Stimulated activated CD8-positive, alpha-beta memory T cell treated with anti-CD3 and anti-CD28 coated beads, Interleukin-15, amount 100 ng/mL, for 1 hour (primary cell): ENCODE measurements at places on chromosomes 16 and 17.

DNA sequence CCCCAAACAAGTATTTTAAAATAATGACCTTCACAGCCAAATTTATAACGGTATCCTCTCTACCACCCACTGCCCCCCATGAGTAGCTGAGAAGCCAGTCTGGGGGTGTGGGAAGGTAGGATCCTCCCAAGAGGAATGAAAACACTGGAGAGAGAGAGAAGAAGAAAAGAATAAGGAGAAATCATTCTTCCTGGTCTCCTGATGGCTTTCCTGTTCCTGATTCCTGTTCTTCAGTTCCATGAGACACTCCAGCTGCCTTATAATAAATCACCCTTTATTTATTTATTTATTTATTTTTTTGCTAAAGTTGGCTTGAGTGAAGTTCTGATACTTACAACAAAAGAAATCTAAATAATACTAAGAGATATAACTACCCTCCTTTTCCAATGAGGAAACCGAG, 56.4 kb upstream of the FAM20A start:
- DNase-seq, result no peak

GRCh38 chr17:75844530-75845057, 390 bp upstream of the UNC13D start:
- no peak for DNase-seq

GRCh38 chr17:18157354-18157985, 26.2 kb upstream of the ALKBH5 start:
- DNase-seq, result no peak

- DNase-seq, result no peak
Measured at GRCh38 chr17:40415390-40415789, 2.3 kb downstream of the TOP2A start.

DNA sequence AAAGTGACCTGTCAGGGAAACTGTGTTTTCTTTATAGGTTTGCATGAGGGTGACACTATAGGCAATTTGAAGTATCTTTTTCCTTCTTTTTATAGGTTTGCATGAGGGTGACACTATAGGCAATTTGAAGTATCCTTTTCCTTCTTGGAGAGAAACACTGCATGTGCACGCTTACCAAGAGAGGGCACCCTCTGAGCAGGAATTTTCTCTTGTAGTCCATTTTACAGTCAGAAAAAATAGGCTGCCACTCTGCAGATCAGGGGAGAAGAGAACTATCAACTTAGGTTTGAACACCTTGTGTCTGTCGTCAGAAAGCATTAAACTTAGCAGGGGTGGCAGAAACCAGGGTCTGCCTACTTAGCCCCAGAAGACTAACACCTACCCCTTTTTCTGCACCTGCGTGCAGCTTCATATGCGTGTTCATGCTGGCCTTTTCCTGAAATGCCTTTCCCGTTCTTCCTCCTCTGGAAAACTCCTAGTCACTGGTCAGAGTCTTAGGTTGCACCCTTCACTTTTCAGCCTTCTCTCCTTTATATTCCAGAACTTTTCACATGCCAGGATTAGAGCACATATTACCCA, 16.4 kb upstream of the SMIM36 start:
- no peak for DNase-seq

- no peak for DNase-seq
Measured at GRCh38 chr16:86404678-86405077, 105.6 kb upstream of the FOXF1 start.
